ENCODE measurements at places on chromosomes 12 and 14.
A peak's percentile ranks its signal among the peaks of the same experiment; 100 is the strongest.

- DNase-seq: no peak
Observed at GRCh38 chr12:102438047-102438826, 42.1 kb downstream of the IGF1 start.

DNA sequence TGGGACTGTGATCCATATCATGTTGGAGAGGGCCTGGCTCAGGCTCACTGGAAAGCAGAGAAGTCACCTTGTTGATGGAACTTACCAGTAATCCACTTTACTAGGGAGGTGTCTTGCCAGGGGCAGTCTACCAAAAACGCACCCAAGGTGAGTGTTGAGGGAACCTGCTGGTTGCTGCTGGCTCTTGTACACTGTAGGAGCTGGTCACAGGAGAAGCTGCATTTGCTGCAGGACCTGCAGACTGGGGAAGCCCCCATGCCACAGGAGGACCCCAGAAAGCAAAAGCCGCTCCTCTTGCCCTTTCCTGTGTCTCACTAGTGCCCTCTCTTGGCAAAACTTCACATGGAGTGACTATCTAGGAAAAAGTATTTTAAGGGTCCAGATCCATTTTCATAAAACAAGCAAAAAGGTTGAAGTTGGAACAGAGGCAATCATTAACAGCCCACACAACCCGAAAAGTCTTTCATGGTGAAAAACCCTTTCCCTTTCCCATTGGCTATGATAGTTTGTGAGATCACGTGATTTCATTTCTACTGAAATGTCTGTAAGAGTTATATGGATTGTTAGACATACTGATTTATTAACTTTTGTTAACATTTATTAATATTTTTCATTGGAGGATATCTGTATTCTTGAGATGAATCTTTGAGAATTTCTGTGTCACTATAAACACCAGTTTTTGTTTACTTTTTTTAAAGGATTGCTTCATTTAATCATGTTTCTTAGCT lies 59.2 kb downstream of the RASSF8 start:
- DNase-seq: peak; percentile 47

DNA sequence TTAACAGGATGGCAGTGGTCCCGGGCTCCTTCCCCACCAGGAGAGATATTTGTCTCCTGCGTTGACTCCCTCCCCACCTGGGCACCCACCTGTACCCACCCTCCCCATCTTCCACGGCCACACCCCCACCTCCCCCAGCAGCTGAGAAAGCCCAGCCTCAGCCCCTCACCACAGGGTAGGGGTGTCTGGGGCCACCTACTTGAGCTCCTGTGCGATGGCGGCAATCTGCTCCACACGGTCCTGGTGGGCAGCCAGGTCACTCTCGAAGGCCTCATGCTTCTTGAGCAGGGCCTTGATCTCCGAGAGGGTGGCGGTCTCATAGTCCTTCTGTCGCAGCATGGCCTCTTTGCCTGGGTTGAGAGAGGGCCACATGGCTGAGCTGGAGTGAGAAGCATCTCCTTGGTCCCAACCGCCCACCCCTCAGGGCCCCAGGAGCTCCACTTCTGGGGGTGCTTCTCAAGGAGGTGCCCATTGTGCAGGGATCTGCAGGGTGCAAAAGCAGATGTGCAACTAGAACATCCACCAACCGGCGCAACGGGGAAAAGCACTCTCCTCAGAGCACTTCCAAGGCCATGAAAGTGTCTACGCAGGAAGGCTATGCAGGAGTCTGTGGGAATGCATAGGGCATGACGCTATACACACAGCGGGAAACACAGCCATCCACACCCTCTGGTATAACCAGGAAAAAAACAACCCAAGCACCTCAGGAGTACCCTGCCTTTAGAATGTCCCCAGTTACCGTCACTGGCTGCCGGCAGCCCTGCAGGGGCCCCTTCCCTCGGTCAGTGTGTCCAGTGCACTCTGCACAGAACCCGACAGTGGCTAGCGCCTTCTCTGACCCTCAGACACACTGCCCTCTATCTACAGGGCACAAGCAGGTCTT lies 92.6 kb upstream of the ZFP36L1 start:
- no peak for DNase-seq

GRCh38 chr14:20690848-20691640 lies 2.5 kb downstream of the ANG start:
- DNase-seq: peak; percentile 45

GRCh38 chr12:80313209-80313608 lies 130.8 kb upstream of the PTPRQ start:
- DNase-seq: no peak

DNA sequence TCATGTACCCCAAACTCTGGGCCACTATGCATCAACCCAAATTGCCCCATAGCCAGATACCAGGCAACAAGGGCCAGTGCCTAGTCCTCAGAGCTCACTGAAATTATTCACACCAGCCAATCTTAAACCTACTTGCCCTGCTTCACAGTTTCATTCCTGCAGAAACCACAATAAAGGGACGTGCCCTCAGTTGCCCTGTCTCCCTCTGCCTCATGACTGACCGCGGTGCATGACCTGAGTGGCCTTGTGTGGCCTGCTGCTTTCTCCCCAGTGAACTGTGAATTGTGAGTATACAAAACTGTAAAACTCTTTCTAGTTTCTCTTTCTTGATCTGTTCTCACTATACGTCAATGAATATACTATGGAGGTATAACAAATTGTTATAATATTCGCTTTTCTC lies 490.9 kb upstream of the MIS18BP1 start:
- no peak for DNase-seq

DNA sequence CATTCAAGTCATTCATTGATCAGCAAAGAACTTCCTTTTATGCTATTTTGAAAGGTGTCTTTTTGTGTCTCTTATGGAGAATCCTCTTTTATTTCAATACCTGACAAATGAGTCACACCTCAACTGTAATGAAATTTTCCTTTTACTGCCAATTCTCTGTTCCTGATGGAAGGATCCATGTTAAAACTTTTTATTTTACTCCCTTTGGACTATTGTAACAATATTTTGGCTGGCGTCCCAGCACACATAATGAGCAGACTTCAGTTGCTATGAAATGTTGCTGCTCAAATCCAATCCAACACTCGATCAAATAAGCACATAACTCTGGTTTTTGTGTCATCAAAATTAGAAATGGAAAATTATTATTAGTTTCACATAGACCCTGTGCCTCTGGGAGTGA lies 21.9 kb upstream of the SLC15A5 start:
- DNase-seq: peak; percentile 12

DNA sequence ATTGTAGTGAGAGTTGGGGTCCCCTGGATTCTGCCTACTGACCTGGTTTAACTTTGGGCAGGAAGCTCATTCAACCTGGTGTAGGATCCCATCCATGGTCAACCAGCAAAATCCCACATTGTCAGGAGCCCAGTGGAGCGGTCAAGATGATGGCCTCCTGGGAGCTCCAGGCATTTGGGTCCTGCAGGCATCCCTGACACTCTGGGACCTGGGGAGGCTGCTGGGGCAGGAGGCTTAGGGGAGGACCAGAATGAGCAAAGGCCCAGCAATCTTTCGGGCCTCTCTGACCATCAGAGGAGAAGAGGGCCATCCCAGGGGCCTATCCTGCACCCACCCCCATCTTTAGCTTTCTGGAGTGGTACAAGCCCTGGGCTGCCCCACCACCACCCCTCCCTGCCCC lies 104.0 kb downstream of the PRMT8 start:
- no peak for DNase-seq

- no peak for DNase-seq
Observed at GRCh38 chr14:54202288-54202687, 194.5 kb upstream of the CDKN3 start.

GRCh38 chr12:122927756-122928403 lies 32.0 kb upstream of the VPS37B start:
- DNase-seq: no peak

- no peak for DNase-seq
Observed at GRCh38 chr12:69932154-69932553, 107.1 kb downstream of the MYRFL start.

- DNase-seq: no peak
Observed at GRCh38 chr14:74620923-74621322, 8.9 kb upstream of the LTBP2 start.

GRCh38 chr14:97771340-97772045 lies 974.3 kb downstream of the VRK1 start:
- DNase-seq: no peak

DNA sequence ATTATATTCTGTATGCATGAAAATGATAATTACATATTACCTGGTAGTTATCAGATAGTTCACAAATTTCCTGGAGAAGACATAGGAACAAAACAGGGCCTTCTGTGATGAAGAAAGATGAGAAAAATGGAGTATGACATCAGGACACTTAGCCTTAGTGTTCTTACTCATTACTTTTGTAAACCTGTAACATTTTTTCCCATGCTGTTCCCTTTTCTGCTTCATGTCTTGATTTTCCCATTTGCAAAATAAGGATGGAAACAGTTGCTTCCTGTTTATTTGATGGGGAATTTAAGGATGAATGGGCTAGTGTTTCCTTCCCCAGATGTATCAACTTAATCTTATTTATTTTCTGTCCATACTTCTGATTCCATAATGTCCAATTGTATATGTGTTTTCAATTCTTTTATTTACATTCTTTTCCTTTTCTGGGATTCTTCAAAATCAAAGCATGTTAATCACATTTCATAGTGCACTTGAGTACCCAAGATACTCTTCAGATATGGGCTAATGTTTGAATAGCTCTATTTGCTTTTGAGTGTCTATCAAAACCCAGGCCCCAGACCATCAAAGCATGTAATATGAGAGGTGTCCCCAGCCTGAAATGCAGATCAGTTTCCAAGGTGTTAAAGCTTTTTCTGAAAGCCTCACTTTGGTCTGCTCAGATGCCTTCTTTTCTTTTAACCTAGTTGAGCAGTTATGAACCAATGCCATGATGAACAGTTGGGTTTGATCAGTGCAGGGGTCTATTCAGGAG lies 260.5 kb downstream of the RAD51B start:
- no peak for DNase-seq

- DNase-seq: no peak
Observed at GRCh38 chr12:83113945-83114344, 427.2 kb downstream of the TMTC2 start.

GRCh38 chr12:112939761-112940381 lies 1.6 kb downstream of the OAS3 start:
- peak; percentile 14 for DNase-seq

DNA sequence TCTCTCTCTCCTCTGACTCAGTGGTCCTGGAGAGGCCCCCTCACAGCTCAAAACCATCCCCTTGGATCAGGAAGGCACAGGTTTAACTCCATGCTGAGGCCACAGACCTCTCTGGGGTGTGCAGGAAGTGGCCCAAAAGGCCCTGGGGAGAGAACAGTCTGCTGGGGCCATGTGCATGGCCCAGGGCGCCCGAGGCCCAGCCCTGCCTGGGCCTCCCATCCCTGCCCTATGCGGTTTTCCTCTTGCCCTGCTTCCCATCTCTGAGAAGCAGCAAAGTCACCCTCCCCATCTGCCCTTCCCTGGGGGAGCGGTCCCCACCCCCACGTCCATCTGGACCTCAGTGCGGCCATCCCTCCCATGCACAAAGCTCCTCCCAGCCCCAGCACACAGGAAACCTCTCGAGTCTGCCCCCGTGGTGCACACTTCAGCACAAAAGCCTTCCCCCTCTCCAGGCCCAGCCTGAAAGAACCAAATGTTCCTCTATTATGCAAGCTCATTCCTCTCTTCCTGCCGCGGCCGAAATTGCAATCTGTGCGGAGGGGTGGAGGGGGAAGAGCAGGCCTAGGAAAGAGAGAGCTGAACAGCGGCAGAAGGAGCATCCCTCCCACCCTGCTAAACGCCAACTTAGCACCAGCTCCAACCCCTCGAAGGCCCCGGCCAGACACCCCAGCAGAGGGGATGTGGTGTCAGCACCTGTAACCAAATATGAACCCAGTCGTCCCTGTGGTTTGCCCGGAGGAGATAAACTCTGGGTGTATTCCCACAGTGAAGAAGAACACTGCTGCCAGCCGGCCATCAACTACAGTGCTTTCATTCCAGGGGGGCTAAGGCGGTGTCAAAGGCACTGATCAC lies 108.5 kb downstream of the SCARB1 start:
- DNase-seq: peak; percentile 46

DNA sequence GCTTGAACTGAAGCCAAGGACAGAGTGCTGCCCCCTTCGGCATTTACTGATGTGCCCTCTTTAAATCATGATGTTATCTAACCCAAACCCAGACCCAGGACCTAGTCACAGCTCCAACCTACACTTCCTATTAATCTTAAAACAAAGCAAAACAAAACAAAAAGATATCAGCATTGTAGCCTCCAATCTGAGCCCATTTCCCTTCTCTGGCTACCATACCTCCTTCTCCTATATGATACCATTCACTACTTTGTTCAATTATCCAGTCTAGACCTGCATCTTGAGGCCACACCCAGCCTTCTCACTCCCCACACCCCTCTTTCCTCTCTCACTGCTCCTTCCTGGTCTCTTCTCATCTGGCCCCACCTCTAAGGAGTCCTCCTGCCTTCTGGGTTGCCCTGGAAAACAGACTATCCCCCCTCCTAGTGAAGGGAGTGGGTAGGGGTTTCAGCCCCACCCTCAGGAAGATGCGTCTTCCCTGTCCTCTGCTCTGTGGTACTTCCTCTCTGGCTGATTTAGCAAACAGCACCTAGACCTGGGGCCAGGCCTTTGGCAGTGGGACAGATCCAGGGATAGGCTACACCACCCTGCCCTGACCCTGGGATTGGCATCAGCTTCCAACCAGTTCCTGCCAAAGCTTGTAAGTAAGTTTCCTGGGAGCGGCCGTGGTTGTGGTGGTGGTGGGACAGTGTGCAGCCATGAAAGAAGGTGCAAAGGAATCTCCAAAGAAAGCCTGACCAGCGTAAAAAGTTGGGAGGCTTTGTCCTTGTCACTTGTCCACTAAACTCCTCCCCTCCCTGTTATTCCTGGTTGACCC lies 3.3 kb downstream of the LTB4R start:
- DNase-seq: no peak

DNA sequence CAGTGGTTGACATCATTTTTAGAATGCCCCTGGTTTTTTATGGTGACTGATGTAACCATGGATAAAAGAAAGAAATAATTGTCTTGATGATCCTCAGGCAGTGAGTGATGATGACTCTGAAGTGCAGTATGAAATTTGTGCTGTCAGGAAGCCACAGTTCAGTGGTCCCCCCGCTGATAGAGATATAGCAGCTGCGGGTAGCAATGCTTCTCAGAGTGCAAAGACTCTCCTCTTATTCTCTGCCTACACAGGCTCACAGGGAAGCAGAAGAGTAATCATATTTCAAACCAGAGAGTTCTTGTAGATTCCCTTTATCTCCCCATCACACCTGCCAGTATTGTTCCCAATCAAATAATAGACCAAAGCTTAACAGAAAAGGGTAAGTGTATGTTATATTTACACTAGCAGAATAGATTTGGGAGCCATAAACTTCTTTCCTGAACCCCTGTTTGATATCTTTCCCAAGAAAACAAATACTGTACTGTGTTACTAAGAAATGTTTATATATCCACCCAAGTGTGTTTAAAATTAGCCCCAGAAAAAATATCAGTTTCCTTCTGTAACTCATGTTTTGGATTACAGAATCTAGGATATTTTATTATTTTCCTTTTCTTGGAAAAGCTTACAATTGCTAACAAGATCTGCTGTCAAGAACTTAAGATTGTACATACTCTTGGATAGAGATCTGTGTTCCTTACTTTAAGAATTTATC lies 1817.4 kb upstream of the FLRT2 start:
- DNase-seq: peak; percentile 11

DNA sequence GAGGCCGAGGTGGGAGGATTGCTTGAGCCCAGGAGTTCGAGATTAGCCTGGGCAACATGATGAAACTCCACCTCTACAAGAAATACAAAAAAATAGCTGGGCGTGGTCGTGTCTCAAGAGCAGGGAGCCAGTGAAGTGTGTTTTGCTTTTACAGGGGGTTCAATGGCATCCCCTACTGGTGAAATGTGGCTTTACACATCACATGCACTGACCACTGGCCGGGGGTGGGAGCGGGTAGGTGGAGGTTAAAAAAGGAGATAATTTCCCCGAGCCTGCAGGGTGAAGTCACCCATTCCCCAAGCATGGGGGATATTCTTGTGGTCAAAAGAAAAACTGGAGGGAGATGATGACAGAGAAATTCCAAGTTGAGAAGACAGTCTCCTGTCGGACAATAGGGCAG lies 63.6 kb upstream of the PWP1 start:
- no peak for DNase-seq

Measured in stomach (tissue), 19 donors.